ENCODE measurements at places on chromosomes 2 and 18. TPM values are rescaled to one million over a fixed set of nuclear protein-coding genes. Genes with fewer than 3 reads are reported as not detected.

DNA sequence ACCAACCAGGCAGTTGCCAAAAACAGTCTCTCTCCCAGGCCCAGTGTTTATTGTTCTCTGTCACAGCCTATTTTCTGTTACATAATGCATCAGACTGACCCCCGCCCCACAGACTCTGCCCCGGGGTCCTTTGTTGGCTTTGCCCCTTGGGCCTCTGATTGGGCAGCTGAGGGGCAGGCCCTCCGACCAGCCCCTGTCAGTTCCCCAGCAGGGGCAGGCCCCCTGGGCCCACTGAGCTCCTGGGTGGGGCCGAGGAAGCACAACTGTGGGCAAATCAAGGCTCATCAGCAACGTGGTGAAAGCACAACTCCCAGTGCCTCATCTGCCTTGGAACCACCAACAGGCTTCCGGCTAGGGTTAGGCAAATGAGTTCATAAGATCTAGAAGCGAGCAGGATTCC, 160.1 kb upstream of the MYCN start:
- DNase-seq: no peak

DNA sequence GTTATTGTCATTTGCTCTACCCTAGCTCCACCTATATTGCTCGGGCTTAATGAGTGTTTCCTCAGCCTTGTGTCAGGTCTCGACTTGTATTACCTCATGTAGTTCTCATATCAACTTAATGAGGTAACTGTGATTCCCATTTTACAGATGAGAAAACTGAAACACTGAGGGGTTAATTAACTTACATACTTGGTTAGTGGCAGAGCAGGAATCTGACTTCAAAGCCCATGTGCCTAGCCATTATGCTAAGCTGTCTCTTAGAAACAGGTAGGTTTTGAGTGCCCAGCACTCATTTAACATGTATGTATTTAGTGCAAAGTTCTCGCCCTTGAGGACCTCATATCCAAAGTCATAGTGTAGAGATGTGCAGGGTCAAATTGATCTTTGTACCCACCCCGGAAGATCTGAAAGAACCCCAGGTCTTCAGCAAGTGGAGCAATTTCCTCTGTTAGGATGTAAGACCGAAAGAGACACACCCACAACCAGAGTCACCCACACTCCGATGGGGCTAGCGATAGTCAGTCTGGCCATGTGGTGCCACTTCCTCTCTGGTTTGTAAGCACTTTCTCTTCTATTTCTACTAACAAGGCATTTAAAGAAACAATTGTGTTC, 121.0 kb upstream of the SLC39A10 start:
- DNase-seq: no peak

DNA sequence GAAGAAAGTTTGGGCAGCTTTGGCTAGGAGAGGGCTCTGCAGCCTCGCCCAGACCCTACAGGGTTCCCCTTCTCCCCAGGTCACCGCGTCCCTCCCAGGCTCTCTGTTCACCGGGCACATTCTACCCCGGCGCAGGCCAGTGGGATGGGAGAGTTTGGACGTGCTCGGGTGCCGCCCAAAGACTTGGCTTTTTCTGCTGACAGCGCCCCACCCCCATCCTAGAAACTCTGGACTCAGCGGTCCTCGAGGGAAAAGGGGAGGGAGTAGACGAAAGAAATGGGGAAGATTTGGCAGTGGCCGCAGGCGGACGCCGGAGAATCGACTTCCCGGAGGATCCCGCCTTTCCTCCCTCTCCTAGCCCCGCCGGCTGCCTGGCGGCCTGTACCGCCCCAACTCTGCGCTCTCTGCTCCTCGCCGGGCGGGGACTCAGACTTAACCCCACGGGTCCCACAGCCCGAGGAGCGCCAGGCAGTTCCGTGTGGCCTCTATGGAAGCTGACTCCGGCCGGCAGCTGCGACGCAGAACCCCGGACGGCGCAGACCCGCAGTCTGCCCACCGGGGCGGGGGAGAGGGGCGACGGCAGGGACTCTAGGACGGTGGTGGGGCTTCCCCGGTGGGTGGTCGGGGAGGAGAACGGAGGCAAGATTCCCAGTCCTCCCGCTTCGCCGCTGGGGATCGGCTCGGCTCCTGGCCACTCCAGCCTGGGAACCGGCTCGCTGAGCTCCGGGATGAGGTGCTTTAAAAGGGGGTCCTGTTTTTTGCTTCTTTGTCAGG, 863 bp upstream of the SIX2 start:
- no peak for DNase-seq

DNA sequence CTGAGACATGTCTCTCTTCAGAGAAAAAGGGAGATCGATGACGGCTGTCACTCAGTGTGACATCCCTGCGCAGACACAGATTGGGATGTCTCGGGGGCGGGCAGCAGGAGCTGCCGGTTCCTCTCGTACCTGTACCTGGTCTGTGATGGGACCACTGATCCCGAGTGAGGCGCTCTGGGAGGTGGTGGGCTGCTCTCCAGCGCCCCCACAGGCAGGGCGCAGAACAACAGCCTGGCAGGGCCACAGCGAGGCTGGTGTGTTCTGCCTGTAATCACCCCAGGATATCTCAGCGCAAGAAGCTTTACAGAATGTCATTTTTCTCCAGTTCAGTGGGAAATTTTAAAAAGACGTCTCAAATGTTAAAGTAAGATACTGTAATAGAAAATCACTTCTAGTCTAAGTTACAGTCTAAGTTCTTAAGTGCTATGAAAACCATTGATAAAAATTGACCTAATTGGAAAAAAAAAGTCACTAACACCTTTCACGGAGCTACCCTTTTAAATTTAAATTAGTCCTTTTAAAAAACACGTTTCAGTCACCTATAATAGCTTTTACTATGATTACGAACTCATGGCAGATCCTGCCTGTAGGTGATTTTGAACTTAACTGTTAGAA, 189.8 kb downstream of the SNTG2 start:
- peak; percentile 80 for DNase-seq

The TUBA4B gene
- not detected for total RNA-seq

The TPO gene
- total RNA-seq: not detected

The COL3A1 gene
- total RNA-seq: not detected

The ZNF385B gene
- not detected for total RNA-seq
